ENCODE measurements at places on chromosomes 4 and X. TPM values are rescaled to one million over a fixed set of nuclear protein-coding genes. Genes with fewer than 3 reads are reported as not detected.

Gene PLXNB3
- polyA plus RNA-seq: not detected

Gene MAGEA9B
- polyA plus RNA-seq: not detected

Gene FGG
- not detected for polyA plus RNA-seq

Gene CHRDL1
- not detected for polyA plus RNA-seq

Gene CABS1
- polyA plus RNA-seq: not detected

Gene PARM1
- 0.27 TPM for polyA plus RNA-seq

GRCh38 chr4:81628489-81628888 is 156.8 kb upstream of the RASGEF1B start:
- DNase-seq: no peak

GRCh38 chrX:17812763-17813162 is 48.3 kb downstream of the RAI2 start:
- no peak for DNase-seq

DNA sequence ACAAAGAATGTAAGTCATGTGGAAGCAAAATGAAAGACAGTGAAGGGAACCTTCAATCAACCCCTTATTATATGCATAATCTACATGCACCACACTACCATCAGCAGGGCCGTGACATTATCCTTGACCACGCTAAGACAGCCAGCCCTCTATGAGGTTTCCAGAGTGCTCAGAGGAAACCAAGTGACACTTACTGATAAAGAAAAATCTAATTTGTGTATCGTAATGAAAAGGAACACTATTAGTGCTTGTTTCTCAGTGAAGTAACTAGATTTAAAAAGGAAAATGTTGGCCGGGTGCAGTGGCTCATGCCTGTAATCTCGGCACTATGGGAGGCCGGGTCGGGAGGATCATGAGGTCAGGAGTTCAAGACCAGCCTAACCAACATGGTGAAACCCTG is 56.4 kb downstream of the ABCG2 start:
- DNase-seq: no peak

GRCh38 chr4:86600007-86600653 is 6.0 kb downstream of the PTPN13 start:
- DNase-seq: no peak

- no peak for DNase-seq
Observed at GRCh38 chrX:30812326-30812725, 76.7 kb downstream of the TAB3 start.

- DNase-seq: no peak
Observed at GRCh38 chr4:56475917-56476316, 8.5 kb downstream of the SRP72 start.

DNA sequence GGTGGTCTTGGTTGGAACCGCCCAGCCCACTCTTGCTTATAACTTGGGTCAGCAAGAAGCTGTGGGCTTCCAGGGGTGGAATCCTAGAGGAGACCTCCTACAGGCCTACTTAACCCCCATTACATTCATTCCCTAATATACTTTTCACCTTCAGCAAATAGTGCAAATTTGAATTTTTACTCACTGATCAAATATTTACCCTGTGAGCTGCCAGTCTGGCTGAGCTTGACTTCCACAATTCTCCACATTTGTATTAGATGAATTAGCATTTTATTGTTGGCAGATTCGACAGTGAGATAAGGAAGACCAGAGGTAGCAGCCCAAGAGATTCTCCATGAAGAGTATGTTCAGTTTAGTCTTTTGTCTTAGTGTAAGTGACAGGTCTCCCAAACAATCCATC is 199.6 kb downstream of the BCOR start:
- no peak for DNase-seq

DNA sequence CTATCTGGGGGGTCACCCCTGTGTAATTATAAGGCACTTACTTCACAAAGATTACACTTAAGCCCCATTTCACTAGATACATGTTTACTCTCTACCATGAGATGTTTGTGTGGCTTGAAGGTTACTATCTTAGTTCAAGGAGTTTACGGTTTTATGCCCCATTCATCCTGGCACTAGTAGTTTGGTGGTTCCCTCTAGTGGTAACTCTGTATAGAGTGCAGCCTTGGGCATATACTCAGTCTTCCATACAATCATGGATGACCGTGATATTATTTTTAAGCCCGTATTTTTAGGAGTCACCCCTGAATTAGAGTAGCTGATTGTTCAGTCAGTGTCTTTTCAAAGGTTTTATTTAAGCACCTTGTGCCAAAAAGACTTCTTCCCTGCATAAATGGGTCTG is 109.9 kb upstream of the FAM47C start:
- no peak for DNase-seq

DNA sequence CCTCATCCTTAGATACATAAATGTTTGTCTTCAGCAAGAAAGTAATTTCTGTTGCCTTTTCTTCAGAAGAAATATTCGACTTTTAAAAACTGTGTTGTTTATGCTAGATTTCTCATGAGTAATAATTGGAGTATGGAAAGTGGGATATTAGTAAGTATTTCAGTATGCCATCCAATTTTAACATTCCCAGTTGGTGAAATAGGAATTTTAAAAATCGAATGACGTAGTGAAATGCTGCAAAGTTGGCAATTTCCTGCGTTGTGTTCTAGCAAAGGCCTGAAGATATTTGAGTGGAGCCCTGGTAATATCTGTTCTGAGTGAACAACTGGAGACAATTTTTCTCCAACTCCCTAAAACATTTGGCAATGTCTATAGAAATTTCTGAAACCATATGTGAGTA is 190.1 kb downstream of the ZNF330 start:
- no peak for DNase-seq

GRCh38 chr4:20881658-20882057 is 181.4 kb downstream of the PACRGL start:
- DNase-seq: no peak

DNA sequence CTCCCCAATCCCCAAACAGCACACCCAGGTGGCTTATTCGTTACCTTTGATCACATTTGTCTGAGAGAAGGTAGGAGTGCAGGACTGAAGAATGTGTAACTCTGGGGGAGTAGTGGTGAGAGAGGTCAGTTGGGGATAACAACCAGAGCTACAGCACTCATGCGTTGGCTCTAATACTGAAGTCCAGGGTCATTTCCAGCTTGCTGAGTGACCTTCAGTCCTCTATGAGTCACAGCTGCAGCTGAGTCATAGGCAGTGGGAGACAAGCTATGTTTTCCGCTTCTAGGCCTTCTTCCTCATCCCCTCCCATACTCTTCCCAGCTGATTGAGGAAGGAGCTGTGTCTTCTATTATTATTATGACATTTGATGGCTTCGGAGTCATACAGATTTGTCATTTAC is 31.6 kb upstream of the CT47C1 start:
- peak; percentile 62 for DNase-seq

- no peak for DNase-seq
Observed at GRCh38 chrX:121569609-121570008, 522.2 kb downstream of the GLUD2 start.

Measured in CD14-positive monocyte (primary cell).